Activated naive CD8-positive, alpha-beta T cell treated with anti-CD3 and anti-CD28 coated beads, Interleukin-2, amount 10 ng/mL, durations not matched to agents 7 days and 5 days (primary cell): ENCODE measurements at places on chromosomes 3 and 15. TPM values are rescaled to one million over a fixed set of nuclear protein-coding genes. Genes with fewer than 3 reads are reported as not detected.

The PGBD4 gene
- 3.8 TPM for total RNA-seq

- no peaks in the 10 kb centered on the region for H3K4me1 ChIP-seq
- H3K27ac ChIP-seq, result no peak overlapping the region
- no peak for DNase-seq
- no peaks in the 10 kb centered on the region for H3K36me3 ChIP-seq
- H3K27me3 ChIP-seq, result peaks cover 3% of the 10 kb centered on the region
- H3K4me3 ChIP-seq, result no peak overlapping the region
These were observed 205.8 kb downstream of the SLCO3A1 start for GRCh38 chr15:92059036-92059970.

DNA sequence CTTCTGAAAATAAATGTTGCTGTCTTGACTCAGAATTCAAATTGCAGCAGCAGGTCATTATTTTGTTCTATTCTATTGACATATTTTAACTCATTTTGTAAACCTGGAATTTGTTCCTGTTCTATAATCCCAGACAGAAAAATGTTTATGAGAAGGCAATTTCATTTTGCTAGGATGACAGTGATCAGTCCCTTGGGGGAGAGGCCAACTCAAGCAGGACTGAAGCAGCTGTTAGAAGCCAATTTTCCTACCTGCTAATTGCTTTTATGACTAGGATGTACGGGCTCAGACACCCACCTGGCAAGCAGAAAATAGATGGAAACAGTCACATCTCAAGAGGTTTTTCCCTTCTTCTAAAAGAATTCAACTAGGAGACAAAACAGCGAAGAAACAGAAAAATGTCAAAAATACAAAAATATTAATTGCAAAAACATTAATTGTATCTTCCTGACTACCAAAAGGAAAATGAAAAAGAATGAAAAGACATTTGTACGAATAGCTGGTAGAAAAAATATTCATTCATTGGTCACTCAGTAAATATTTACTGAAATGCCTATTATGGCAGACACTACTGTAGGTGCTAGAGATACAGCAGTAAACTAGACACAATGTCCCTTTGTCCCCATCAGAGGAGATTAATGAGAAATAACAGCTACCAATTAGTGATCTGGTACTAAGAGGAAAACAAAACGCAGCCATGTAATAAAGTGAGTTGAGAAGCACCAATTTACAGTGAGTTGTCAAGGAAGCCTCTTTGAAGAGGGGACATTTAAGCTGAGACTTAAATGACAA lies 73.5 kb downstream of the PEAK1 start:
- DNase-seq, result no peak
- H3K4me3 ChIP-seq, result no peak overlapping the region
- H3K27me3 ChIP-seq, result no peaks in the 10 kb centered on the region
- peaks cover 8% of the 10 kb centered on the region for H3K4me1 ChIP-seq
- no peak overlapping the region for H3K27ac ChIP-seq

DNA sequence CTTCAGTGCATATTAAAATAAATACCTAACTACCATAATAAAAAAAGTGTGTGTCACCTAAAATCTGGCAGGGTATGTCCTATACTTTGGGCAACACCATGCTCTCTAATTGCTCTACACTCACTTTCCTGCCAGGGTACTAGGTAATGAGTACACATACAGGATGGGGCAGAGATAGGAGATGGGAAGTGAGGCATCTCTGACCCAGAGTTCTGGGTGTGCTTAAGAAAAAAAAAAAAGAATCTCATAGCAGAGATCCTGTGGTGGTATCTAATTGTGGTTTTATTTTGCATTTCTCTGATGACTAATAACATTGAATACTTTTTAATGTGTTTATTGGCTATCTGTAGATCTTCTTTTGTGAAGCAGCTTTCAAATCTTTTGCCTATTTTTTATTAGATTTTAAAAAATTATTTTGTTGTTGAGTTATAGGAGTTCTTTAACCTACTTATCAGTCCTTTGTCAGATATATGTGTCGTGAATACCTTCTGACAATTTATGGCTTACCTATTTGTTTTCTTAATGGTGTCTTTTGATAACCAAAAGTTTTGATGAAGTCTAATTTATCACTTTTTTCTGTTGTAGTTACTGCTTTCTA lies 48.0 kb downstream of the EEFSEC start:
- no peak overlapping the region for H3K27ac ChIP-seq
- H3K4me3 ChIP-seq, result no peak overlapping the region
- H3K4me1 ChIP-seq, result peaks cover 6% of the 10 kb centered on the region
- DNase-seq, result no peak

GRCh38 chr15:45164914-45165313 lies 22.9 kb downstream of the SHF start:
- H3K4me1 ChIP-seq, result peaks cover 12% of the 10 kb centered on the region
- peak overlapping the region; percentile 69 for H3K27ac ChIP-seq
- peak overlapping the region; percentile 40 for H3K4me3 ChIP-seq

DNA sequence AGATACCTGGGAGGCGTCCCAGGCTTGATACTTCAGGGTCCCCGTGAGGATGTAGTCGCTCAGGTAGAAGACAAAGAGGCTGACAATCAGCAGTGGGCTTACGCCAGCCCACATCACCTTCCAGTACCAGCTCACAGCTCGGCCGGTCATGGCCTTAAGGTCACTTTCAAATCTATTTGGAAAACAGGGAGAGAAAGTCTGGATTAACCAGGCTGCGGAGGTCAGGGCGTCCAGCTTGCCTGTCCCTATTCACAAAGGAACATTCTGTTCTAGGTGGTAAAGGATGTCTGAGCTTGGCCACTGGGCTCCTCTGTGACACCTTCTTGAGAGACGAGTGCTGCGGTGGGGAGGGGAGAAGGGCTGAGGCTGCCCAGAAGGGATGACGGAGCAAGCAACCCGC lies 36.5 kb downstream of the SLC6A20 start:
- peaks cover 5% of the 10 kb centered on the region for H3K27me3 ChIP-seq
- DNase-seq, result no peak
- H3K27ac ChIP-seq, result no peak overlapping the region
- no peaks in the 10 kb centered on the region for H3K36me3 ChIP-seq
- peaks cover 3% of the 10 kb centered on the region for H3K4me1 ChIP-seq
- H3K4me3 ChIP-seq, result no peak overlapping the region

The MRPS11 gene
- 55.7 TPM for total RNA-seq

GRCh38 chr3:60932643-60933042 lies 318.6 kb downstream of the FHIT start:
- peaks cover 4% of the 10 kb centered on the region for H3K4me1 ChIP-seq
- no peaks in the 10 kb centered on the region for H3K27me3 ChIP-seq
- no peak for DNase-seq
- H3K4me3 ChIP-seq, result no peak overlapping the region
- no peaks in the 10 kb centered on the region for H3K36me3 ChIP-seq
- H3K27ac ChIP-seq, result no peak overlapping the region

The ST8SIA2 gene
- total RNA-seq, result not detected

GRCh38 chr15:76963596-76963995 lies 31.3 kb upstream of the PSTPIP1 start:
- no peak overlapping the region for H3K4me3 ChIP-seq
- H3K27me3 ChIP-seq, result peaks cover 27% of the 10 kb centered on the region
- H3K36me3 ChIP-seq, result no peaks in the 10 kb centered on the region
- peaks cover 1% of the 10 kb centered on the region for H3K4me1 ChIP-seq

GRCh38 chr15:49079340-49080039 lies 33.2 kb upstream of the SECISBP2L start:
- H3K27me3 ChIP-seq, result peaks cover 12% of the 10 kb centered on the region
- H3K36me3 ChIP-seq, result no peaks in the 10 kb centered on the region
- no peak overlapping the region for H3K4me3 ChIP-seq
- no peak overlapping the region for H3K27ac ChIP-seq
- no peaks in the 10 kb centered on the region for H3K4me1 ChIP-seq
- no peak for DNase-seq

The CIDEC gene
- total RNA-seq, result not detected

The FEZF2 gene
- total RNA-seq, result not detected

GRCh38 chr3:44104668-44105321 lies 136.9 kb upstream of the TOPAZ1 start:
- H3K36me3 ChIP-seq, result peaks cover 3% of the 10 kb centered on the region
- peaks cover 22% of the 10 kb centered on the region for H3K27me3 ChIP-seq
- peak overlapping the region; percentile 51 for H3K27ac ChIP-seq
- H3K4me1 ChIP-seq, result peaks cover 20% of the 10 kb centered on the region

DNA sequence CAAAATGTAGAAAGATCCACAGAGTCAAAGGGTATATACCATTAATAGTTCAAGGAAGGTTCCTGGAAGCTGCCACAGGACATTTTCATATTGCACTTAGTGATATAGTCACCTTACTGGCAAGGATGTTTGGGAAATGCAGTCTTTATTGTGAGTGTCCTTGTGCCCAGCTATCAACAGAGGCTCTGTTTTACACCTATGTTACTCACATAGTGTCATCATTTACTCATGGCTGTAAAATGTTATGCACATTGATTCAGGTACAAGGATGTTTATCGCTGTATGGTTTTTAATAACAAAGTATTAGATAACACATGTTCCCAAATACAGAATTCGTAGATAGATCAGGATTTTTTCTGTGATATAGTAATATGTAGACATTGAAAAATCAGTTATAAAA lies 50.9 kb downstream of the ZPLD1 start:
- peaks cover 2% of the 10 kb centered on the region for H3K4me1 ChIP-seq
- H3K36me3 ChIP-seq, result no peaks in the 10 kb centered on the region
- H3K27ac ChIP-seq, result no peak overlapping the region
- no peak overlapping the region for H3K4me3 ChIP-seq
- H3K27me3 ChIP-seq, result peaks cover 3% of the 10 kb centered on the region

GRCh38 chr3:194960446-194961032 lies 274.9 kb downstream of the FAM43A start:
- no peak overlapping the region for H3K4me3 ChIP-seq
- no peak overlapping the region for H3K27ac ChIP-seq
- no peaks in the 10 kb centered on the region for H3K27me3 ChIP-seq
- no peaks in the 10 kb centered on the region for H3K36me3 ChIP-seq
- DNase-seq, result no peak
- H3K4me1 ChIP-seq, result no peaks in the 10 kb centered on the region

The COLQ gene
- 3.5 TPM for total RNA-seq

DNA sequence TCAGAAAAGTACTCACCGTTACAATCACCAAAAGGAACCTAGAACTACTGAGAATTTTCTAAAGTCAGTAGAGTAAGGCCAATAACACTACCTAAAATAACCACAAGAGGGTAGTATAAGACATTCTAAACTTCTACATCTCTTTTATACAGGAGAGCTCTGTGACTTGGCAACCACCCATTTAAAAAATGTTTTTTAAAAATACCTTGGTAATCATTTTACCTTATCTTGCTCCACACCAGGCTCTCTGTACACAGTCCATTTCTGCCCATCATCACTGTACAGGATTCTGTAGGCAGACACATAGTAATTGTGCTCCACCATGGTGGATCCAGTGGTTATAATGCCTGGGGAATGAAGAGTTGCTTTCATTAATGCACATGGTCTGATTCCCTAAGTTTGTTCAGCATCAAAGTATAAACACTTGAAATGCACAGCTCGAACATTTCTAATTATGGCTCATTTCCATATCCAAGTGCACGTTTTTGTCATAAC lies 54.5 kb downstream of the ST3GAL6 start:
- no peaks in the 10 kb centered on the region for H3K36me3 ChIP-seq
- no peak for DNase-seq
- H3K27ac ChIP-seq, result no peak overlapping the region
- H3K4me1 ChIP-seq, result no peaks in the 10 kb centered on the region

The HDC gene
- 0.22 TPM for total RNA-seq

DNA sequence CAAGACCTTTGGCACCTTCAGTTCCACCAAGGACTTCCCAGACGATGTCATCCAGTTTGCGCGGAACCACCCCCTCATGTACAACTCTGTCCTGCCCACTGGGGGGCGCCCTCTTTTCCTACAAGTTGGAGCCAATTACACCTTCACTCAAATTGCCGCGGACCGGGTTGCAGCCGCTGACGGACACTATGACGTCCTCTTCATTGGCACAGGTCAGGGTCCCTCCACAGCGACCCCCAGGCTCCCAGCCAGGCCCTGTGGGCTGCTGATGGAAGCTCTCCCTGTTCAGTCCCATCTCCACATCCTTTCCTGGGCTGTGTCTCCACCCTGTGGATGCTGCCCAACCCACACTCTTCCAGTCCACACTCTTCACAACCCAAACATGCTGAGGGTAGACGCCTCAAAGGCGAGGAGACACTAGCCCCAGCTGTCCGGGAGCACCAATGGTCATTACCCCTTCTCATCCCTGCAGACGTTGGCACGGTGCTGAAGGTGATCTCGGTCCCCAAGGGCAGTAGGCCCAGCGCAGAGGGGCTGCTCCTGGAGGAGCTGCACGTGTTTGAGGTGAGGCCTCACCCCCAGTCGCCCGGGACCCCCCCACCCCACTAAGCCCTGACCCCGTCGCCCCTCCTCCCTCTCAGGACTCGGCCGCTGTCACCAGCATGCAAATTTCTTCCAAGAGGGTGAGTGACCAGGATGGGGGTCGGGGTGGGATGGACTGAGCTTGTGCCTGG lies 4.3 kb upstream of the LSMEM2 start:
- H3K27me3 ChIP-seq, result peaks cover 40% of the 10 kb centered on the region
- no peaks in the 10 kb centered on the region for H3K36me3 ChIP-seq
- H3K4me1 ChIP-seq, result peaks cover 25% of the 10 kb centered on the region
- H3K27ac ChIP-seq, result no peak overlapping the region

The CLPX gene
- total RNA-seq, result 47.4 TPM

DNA sequence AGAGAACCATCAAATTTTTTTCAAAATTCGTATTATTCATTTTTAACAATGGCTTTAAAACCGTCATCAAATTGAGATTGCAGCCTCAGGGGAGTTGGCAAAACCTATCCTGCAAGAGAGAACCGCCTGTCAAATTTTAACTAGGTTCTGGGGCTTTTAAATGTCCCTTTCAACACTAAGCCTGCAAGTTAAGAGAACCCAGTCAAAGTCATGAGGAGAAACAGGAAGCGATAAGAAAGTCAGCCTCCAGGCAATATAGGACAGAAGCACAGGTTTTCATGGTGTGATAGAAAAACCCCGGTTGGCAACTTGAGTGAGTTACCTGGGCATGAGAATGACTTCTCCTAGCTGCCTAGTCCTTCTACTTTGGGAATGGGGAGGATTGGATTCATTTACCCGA lies 59.8 kb downstream of the CPNE4 start:
- no peaks in the 10 kb centered on the region for H3K4me1 ChIP-seq
- H3K27ac ChIP-seq, result no peak overlapping the region
- no peak for DNase-seq
- no peak overlapping the region for H3K4me3 ChIP-seq
- no peaks in the 10 kb centered on the region for H3K27me3 ChIP-seq
